ENCODE measurements at places on chromosomes 6 and 20. TPM values are rescaled to one million over a fixed set of nuclear protein-coding genes. Genes with fewer than 3 reads are reported as not detected.

DNA sequence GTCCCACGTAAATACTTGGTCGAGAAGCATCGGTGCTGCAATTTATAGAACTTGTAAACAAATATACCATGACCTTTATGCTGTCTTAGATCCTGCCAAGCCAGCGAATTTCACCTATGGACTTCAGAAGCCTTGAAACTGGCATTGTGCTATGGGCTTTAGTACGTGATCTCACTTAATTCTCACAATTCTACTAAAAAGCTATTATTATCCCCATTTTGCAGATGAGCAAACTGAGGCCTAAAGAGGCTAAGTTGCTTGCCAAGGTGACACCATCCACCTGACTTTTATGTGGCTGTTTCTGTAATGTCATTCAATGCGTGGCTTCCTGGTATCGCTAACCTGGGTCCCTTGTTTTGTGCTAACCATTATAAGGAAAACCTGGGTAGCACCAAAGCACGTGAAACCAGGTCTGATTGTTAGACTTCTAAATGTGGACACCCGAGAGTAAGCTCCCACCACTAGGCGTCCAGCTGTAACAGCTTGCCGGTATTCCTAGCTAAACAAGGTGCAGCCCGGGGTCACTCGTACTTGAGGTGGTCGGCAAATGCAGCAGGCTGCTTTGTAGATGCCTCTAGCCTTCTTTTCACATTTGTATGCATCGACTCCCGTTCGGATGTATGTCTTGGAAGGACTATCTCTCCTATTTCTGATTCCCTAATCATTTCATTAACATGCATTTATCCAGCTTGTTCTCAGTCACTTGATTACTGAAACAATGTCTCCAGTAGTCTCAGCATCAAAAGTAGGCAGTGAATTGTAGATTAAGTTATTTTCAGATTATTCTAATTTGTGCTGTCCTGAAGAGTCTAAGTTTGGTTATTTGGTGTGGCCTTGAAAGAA, 1.1 kb downstream of the SYNJ2 start:
- no peak for DNase-seq

DNA sequence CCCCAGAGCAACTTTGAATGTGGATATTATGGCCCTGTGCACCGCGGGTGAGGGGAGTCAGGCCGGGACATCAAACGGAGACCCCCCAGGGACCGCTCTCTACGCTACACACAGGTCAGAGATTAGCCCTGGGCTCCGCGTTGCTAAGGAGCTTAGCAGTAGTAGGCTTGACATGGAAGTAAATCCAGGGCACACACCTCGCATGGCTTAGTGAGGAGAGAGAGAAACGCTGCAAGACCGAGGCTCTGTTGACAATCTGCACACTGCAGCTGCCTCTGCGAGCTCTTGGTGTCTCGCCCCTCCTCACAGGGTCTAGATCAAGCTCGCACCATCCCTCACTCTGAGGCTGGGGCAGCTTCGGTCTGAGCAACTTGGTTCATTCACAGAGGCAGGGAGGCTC, 116.1 kb upstream of the CDH4 start:
- DNase-seq = no peak

DNA sequence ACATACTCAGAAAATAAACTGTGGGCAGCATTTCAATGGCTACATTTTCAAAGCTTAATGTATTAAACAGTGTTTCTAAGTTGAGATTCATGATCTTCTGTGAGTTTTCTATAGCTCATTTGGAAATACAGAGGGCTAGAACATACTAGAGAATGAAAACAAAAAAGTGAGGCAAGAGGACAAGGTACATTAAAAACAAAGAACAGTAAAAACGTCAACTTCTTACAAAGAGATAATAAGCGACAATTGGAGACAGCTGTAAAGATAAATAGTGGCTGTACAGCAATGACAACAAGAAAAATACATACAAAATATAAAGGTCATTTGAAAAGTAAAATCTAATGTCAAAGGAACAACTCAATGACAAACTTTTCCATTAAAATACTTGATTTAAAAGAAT, 94.3 kb downstream of the REV3L start:
- no peak for DNase-seq

GRCh38 chr6:151796842-151797530, 10.5 kb upstream of the ESR1 start:
- DNase-seq = no peak

- DNase-seq = no peak
Measured at GRCh38 chr6:153625089-153625488, 414.0 kb upstream of the OPRM1 start.

DNA sequence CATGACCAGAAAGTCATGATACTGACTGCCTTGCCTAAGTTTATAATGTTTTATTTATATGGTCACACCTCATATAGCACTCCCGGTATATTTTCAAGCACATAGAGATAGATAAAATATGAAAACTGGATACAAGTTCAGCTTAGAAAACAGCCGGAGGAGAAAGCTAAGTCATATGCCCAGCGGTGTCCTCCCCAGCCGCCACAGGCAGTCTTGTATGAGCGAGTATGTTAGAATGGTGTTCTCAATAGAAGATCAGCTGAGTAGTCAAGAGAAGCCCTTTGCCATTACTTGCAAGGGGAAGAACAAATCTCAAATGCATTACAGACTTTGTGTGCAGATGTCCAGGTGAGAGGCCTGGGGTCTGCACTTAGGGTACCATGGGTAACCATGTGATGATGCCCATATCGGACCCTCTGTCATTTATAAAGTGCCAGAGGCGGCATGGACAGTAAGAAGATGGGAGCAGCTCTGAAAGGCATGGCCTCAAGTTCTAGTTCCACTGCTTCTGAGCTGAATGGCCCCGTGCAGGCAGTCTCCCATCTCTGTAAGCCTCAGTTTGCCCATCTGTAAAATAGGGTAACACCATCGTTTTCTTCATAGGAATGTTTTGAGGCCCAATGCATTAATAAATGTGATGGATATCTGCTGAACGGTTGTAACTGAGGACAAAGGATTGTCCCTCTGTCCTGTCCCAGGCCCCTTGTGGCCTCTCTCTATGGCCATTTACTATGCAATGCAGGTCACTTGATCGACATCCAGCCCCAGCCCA, 195.7 kb upstream of the SNX9 start:
- no peak for DNase-seq

DNA sequence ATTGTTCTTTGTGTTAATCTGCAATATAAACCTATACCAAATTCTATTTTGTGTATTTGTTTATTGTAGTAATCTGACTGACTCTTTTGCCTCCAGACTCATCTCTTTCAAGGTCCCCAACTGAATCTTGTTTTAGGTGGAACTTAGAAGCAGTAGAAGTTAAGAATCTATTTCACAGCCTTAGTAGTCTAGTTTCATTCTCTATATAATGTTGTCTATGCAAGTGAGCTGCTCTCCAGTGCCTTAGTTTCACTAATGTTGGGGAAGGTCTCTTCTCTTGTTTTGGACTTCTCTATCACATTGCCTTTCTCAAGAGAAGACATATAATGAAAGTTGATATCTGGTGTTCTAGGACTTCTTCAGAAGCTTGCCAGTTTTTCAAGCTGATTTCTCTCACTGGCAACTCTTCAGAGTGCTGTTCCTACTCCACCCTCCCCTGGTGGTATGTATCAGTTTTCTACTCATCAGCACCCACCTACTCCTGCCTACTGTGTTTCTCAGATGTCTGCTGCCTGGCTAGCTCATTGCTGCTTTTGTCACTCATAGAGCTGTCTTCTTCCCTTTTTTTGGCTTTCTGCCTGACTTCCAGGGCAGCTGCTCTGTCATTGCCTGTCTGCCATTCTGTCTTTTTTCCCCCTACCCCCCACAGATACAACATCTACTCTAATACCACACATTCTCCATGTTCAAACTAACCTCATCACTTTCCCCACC, 82.1 kb downstream of the PTPRA start:
- no peak for DNase-seq

DNA sequence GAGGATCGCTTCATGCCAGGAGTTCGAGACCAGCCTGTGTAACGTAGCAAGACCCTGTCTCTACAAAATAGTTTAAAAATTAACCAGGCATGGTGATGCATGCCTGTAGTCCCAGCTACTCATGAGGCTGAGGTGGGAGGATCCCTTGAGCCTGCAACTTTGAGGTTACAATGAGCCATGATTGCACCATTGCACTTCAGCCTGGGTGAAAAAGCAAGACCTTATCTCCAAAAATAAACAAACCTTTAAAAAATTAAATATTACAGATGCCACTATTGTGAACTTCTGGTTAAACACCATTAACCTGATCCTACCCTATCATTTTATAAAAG, 116.8 kb downstream of the ARHGAP18 start:
- no peak for DNase-seq

DNA sequence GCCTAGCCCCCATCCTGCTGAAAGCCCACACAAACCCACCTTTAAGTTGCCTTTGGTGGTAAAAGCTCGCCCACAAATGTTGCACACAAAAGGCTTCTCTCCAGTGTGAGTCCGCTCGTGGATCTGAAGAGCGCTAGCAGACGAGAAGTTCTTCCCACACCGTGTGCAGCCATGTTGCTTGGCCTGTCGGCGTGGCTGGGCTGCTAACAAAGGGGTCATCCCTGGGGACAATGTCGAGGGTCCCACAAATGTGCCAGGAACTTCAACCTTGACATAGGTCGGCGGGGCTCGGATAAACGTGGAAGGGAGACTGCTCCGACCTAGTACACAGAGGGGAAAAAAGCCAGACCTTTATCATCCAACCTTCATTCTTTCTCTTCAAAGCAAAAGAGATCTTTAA, 13.5 kb downstream of the SALL4 start:
- no peak for DNase-seq

GRCh38 chr6:105430685-105431084, 27.8 kb upstream of the PREP start:
- DNase-seq = no peak

Gene ROS1
- not detected for total RNA-seq

Gene ULBP3
- total RNA-seq = 10.5 TPM

Gene TMEM200A
- total RNA-seq = not detected

Gene OR2J3
- total RNA-seq = not detected

Gene MCCD1
- total RNA-seq = not detected

Gene DUSP15
- not detected for total RNA-seq

Gene PARD6B
- total RNA-seq = 0.13 TPM

All from pulmonary artery endothelial cell (primary cell).